Activated CD4-positive, alpha-beta T cell treated with anti-CD3 and anti-CD28 coated beads, Interleukin-10, Interleukin-2, amounts not matched to agents 100 ng/mL and 50 ng/mL, durations not matched to agents 16 hours and 8 hours (primary cell): ENCODE measurements at places on chromosomes 12 and 14.
A peak's percentile ranks its signal among the peaks of the same experiment; 100 is the strongest.

GRCh38 chr14:101559624-101560533 lies 1.4 kb upstream of the DIO3 start:
- DNase-seq, result no peak

- DNase-seq, result no peak
Measured at GRCh38 chr14:75120541-75121291, 6.1 kb downstream of the NEK9 start.

DNA sequence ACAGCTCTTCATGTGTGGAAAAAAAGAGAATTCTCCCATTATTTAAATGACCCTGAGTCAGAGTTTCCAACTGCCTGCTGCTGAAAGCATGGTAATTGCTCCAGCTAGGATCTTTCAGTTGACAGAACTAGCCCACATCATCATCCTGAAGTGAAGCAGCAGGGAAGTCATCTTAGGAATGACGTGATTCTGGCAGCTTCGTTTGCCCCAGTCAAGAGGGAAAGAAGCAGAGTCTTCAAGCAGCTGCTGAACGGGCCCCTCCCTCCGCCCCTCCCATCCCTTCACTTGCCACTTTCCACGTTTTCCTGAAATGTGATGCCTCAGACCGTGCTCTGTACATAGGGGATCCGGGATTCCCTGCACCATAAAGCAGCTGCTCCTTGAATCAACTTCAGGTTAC lies 455.0 kb upstream of the TMEM132C start:
- DNase-seq, result no peak

DNA sequence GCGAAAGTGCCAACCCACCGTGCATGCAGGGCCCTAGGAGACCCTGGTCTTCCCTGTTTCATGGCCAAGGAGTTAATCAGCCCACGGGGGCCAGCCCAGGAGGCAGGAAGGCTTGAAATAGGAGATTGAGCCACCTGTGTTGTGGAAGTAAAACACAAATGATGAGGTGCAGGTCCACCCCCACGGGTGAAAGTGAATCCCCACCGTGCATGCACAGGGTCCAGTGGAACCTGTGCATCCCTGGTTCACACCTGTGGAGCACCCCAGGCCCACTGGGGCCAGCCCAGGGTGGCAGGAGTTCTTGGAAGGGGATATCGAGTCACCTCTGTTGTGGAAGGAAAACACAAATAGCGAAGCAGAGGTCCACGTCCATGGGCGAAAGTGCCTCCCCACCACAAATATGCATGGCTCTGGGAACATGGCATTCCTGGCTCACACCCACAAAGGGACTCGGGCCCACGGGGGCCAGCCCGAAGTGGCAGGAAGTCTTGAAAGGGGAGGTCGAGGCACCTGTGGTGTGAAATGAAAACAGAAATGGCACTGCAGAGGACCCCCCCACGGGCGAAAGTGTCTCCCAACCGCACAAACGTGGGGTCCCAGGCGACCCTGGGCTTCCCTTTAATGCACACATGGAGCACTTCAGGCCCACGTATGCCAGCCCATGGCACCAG lies 381.5 kb downstream of the ALG10 start:
- DNase-seq, result no peak

GRCh38 chr14:19993438-19993837 lies 8.5 kb upstream of the OR4Q2 start:
- DNase-seq, result no peak

- DNase-seq, result no peak
Measured at GRCh38 chr14:68340262-68340661, 452.6 kb downstream of the ZFP36L1 start.

DNA sequence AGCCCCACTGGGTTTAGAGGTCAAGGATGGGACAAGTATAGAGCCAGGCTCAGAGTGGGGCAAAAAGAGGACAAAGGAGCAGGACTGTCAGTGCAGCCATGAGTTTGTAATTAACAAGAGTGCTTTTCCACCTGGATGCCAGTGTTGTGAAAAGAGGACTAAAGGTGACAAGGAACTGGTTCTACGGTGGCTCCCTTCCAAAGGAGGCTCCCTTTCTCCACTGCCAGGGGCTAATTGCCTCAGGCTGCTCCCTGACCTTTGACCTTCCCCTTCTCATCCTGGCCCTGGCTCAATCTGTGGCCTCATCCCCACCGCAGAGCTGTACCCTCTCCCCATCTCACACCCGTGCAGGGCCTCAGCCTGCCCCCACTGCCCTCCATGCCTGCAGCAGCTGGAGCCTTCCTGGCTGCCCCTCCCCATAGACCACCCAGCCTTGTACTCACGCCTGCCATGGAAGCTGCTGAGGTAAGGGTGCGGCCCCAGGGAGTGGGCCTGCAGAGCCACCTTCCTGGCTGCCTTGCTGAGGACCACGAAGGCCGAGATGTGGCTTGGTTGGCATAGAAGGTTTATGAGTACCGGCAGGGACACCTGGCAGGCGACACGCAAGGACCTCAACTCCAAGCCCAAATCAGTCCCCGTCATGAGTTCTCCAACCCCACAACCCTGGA lies 24.8 kb upstream of the FKBP4 start:
- DNase-seq, result no peak

DNA sequence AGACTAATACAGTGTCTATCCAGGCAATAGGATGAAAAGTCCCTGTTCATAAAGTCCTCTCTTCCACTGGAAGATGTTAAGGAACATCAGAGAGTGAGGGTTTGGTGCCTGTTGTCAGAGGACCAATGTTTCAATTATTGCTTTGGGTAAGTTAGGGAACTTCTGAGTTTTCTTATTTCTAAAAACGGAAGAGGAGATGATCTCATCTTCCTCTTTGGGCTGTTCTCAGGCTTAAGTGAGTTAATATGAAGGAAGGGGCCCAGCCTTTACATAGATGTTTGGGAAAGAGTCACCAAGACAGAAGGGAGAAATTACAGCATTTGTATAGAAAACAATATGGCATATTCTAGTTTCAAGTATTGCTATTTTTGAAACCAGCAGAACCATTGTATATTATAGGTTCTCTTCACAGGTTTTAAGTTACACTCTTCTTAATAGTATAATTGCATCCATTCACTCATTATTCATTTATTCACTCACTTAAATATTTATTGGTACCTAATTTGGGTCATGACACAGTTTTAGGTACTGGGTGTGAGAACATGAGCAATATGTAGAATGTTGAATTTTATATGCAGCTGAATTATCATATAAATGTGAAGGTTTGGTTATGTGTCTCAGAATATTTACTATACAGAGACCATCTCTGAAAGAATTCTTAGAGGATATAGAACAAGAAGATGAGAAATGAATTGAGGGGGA lies 68.5 kb upstream of the LRIG3 start:
- no peak for DNase-seq

GRCh38 chr14:86961106-86961716 lies 1031.8 kb downstream of the GALC start:
- peak; percentile 1 for DNase-seq

- DNase-seq, result no peak
Measured at GRCh38 chr12:34338751-34339150, 316.5 kb downstream of the ALG10 start.

DNA sequence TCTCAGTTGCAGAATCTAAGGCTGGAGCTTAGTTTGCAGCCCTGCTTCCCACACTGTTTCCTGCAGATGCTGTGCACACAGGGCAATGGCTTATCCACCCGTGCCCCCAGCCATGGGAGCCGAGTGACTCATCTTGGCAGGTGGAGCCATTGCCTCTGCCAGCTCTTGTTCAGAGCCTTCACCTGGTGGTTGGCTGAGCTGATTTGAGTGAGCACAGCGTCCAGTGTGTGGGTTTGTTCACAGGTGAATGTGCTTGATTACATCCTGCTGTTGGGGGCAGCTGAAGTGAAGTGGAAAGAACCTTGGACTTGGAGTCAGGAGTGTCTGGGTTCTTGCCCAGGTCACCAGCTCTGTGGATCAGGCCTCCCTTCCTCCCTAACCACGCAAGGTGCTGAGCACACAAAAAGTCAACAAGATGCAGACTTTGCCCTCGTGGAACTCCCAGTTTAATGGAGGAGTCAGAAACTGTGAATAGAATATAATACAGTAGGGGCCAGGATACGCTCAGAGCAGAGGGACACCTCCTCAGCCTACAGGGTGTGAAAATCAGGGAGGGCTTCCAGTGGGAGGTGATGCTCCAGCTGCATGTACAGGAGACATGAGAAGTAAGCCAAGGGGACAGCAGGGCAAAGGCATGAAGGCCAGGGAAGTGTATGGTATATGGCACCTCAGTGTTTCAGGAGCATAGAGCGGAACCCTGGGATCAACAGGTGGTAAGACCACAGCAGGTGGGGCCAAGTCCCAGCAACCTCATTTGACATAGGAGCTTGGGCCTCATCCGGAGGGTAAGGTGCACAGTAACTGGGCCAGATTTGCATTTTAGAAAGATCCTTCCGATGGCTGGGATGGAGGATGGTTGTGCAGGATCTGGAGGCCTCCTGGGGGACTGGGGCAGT lies 22.8 kb downstream of the JDP2 start:
- DNase-seq, result no peak

- DNase-seq, result no peak
Measured at GRCh38 chr12:84150201-84150600, 762.4 kb downstream of the SLC6A15 start.

GRCh38 chr12:49404956-49405355 lies 37.7 kb downstream of the SPATS2 start:
- no peak for DNase-seq

DNA sequence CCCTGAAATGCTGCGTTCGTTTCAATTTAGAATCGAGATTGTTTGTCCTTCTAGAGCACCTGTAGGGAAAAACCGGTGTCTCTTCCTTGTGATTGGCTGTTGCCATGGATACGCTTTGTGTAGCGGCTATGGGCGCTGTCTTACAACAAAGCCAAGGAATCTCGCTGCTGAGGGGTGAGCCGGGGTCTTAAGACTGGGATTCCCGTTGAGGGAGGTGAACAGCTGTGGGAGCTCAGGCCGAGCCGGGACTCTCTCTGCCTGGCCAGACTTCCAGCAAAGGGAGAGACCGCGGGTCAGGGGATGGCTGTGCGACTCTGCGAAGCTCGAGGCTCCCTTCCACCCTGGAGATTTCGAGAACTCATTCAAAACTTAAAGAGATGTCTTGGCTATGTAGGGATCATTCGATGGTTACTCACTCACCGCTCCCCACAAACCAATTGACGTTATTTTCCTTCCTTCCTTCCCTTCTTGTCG lies at the start of the genes LRRIQ1 and TSPAN19:
Gene LRRIQ1 (plus strand): TSS at position 118 of the 474 bp plus-strand sequence. CDS start 1,826 bp downstream, outside the sequence.
Gene TSPAN19 (minus strand): TSS at position 44 of the 474 bp plus-strand sequence. CDS start 6,331 bp downstream, outside the sequence.
- DNase-seq, result peak; percentile 67

DNA sequence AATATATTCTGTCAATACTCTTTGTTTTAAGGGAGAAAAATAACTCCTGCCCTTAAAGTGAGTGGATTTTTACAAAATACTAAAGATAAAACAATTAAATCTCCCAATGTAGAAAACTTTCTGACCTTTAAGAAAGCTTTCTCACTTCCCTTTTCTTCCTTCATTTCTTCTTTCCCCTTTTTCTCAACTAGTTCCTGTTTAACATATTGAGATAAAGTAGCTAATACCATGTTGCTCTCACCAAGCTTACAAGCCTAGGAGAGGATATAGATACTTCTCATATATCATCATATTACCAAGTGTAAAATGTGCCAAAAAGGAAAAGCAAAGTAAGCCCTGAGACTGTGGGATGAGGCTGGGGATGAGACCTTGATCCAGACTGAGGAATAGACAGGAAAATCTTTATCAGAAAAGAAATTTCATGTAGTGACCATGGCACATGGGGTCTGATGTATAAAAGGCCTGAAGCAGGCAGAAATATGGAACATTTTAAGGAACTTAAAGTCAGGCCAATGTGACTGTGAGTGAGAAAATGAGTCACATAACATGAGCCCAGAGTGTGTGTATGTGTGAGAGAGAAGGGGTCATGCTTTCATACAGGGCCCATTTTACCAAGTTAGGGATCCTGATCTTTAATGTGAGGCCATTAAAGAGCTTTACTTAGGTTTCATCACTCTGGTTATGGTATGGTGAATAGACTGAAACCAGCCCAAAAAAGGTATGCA lies 1.6 kb upstream of the RPL10L start:
- DNase-seq, result no peak

- no peak for DNase-seq
Measured at GRCh38 chr12:7136071-7136470, 5.9 kb downstream of the CLSTN3 start.

GRCh38 chr12:19577281-19577530 lies 137.9 kb downstream of the AEBP2 start:
- DNase-seq, result no peak

- DNase-seq, result no peak
Measured at GRCh38 chr12:2234091-2234490, 181.3 kb downstream of the CACNA1C start.

DNA sequence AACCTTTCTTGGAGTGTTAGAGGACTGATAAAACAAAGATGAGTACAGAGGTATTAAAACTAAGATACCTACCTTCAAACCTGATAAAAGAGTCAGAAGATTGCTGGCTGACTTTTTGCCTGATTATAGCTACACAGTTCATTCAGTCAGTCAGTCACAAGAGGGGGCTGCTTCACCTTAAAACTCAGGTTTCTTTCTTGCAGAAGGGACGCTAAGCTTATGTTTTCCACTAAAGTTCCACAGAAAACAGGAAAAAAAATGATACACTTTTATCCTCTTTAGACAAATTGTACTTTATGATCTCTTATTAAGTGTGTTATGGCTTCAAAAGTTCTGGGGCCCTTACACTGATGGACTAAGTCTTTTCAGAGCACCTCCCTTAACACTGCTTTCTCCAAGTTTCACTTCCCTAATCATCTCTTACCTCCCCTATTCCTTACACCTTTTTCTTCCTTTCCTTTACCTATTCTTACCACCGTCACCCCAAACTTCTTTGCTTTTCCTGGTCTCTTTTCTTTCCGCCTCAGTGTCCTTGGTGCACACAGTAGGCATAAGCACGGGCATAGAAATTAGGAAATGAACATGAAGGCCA lies 448.7 kb upstream of the OR4E1 start:
- DNase-seq, result no peak

DNA sequence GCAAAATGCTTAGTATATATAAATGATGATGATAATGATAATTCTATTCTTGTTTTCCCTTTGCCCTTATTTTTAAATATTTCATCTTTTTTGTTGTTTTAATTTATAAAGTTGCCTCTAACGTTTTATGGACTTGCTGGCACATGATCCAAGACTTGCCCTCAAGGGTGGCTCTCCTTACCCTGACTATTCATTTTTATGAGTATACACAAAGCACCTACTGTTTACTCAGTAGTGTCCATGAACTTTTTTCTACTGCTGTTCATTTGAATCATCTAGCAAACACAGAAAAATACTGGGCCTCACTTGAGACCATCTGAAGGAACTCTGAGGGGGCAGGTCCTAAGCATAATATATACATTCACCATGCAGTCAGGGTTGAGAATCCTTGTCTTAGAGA lies 276.2 kb downstream of the AACS start:
- no peak for DNase-seq

DNA sequence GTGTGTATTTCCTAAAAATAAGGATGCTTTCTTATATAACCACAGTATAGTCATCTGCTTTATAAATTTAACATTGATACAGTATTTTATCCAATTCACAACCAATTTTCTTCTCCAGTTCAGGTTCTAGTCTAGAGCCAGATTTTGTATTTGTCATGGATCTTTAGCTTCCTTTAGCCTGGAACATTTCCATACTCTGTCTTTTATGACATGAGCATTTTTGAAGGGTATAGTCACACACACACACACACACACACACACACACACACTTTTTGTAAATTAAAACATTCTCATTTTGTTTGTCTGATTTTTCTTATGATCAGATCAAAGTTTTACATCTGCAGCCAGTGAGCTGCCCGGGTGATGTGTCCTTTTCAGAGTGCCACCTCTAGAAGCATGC lies 25.4 kb downstream of the CGRRF1 start:
- DNase-seq, result no peak

GRCh38 chr12:124317400-124317799 lies 22.5 kb downstream of the RFLNA start:
- no peak for DNase-seq
